ENCODE measurements at places on chromosomes 12 and 14.

- no peak for DNase-seq
These were observed 633 bp upstream of the RNU4-2 start for GRCh38 chr12:120292411-120292660.

GRCh38 chr12:79267580-79267979 is 403.0 kb downstream of the SYT1 start:
- DNase-seq = no peak

GRCh38 chr12:1117970-1118563 is 127.0 kb downstream of the ERC1 start:
- DNase-seq = no peak

- DNase-seq = no peak
These were observed 198.1 kb downstream of the ERC1 start for GRCh38 chr12:1189163-1189562.

DNA sequence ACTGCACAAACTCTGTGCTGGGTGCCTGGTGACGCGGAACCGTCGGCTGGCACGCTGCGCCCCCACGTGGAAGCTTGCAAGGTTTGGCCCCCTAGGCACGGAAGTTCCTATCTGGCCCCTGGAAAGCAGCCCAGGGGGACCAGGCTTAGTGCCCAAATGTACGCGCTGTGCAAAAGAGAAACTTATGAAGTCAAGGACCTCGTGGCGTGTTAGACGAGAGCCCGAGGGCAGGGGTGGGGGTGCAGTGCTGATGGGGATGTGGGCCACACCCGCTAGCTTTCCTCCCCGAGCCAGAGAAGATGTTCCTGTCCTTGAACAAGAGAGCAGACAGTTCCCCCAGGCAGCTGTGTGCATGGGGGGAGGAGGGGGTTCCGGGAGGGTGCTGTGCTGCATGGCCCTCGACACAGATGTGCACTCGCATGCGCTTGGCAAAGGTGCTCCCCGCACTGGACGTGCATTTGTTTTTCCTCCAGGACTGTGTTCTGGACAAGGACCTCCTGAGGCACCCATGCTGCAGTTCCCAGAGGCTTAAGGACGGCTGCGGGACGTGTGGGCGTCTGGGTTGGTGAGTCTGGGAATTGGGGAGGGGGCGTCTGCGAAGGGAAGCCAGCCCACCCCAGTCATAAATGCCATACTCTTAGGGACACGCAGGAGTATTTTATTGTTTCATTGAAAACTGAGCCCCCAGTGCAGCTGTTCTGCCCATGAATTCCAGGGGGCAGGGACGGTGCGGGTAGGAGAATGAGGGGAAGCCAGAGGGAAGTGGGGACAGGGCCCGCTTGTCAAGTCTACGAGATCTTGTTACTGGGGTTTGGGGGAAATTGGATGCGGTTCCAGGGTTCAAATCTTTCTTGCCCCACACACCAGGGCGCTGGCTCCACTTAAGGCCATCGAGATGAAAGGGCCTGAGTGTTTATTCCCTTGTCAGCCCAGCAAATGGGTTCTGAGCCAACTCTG is 80.0 kb downstream of the NTF3 start:
- DNase-seq = no peak

GRCh38 chr14:61533513-61534255 is 161.6 kb upstream of the HIF1A start:
- DNase-seq = no peak

- DNase-seq = peak; percentile 12
These were observed 120.5 kb upstream of the DDHD1 start for GRCh38 chr14:53273671-53274072.
